Caco-2 (cell line): ENCODE measurements at places on chromosomes 7 and 10.

DNA sequence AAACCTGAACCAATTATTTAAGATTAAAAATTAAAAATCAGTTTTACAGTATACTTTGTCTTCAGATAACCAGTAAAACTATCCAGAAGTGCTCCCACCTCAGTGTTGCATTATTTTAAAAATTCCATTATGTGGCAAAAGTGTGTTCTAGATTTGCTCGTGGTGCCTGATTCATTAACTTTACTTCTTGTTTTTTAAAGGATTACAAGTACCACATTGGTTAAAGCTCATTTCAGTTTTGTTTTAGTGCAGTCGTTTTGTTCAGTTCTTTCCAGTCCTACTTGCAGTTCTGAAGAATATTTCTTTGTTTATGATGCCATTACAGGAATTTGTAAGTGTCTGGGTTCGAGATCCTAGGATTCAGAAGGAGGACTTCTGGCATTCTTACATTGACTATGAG is 69.0 kb downstream of the SNX10 start:
- no peak for DNase-seq

DNA sequence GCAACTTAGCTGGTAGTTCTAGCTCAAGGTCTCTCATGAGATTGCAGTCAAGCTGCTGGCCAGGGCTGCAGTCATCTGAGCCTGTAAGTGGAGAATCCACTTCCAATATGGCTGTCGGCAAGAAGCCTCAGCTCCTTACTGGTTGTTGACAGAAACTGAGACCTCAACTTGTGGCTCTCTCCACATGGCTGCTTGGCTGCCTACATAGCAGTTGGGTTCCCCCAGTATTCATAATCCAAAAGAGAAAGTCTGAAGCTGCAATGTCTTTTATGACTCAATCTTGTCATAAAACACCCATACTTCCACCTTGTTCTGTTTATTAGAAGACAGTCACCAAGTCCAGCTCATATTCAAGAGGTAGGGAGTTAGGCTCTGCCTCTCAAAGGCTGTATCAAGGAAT is 334.9 kb upstream of the KMT2E start:
- no peak for DNase-seq

GRCh38 chr7:128783143-128783861 is 7.7 kb upstream of the OPN1SW start:
- DNase-seq, result no peak

- no peak for DNase-seq
Observed at GRCh38 chr7:99112097-99112496, 31.8 kb downstream of the SMURF1 start.

DNA sequence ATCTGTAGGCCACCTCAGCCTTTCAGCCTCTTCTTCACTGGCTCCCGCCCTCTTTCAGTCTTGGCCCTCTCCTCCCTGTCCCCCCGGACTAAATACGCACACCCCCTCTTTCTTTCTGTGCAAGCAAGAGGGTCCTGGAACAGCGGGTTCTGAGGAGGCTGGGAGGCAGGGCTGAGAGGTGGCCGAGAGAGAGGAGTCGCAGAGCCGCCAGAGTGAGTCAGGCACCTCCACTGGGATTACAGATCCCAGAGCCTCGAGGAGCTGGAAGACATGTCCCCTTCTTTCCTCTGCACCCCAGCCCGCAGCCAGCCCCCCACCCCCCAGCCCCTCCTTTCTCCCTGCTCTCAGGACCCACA is 182 bp downstream of the CCDC136 start:
- DNase-seq, result no peak

- no peak for DNase-seq
Observed at GRCh38 chr10:61052469-61053205, 108.7 kb upstream of the RHOBTB1 start.

DNA sequence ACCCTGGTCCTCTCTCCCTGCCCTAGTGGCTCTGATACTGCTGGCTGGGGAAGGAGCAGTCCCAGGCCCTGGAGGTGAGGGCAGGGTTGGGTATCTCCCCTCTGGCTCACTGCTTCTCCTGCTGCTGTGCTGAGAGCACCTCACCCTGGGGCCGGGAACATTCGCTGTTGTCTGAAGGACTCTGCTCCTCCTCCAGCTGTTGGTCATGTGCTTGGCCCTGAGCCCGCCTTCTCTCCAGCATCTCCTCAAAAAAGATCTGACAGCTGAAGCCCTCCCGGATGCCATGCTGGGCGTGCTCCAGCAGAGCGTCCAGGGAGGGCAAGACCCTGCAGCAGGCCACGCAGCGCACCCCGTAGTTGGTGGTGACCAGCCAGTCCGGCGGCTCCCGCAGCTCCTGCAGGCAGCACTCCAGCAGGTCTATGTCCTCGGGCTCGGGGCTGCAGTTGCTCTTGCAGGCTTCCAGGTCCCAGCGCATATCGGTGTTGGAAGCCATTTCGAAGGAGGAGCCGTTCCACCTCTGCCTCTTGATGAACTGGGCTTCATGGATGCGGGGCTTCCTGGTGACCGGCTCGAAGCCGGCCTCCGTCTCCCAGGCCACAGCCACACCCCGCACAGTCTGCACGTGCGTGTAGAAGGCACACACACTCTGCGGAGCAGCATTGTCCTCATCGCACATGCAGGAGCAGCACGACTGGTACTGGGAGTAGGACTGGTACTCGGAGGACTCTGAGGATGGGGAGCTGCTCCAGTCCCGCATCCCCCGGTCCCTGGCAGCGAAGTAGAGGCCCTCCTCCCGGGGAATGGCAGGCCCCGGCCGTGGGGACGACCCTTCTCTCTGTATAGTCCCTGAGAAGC is 2.1 kb downstream of the FAM170B start:
- DNase-seq, result no peak

GRCh38 chr10:48507933-48508790 is 96.7 kb downstream of the ARHGAP22 start:
- DNase-seq, result no peak

DNA sequence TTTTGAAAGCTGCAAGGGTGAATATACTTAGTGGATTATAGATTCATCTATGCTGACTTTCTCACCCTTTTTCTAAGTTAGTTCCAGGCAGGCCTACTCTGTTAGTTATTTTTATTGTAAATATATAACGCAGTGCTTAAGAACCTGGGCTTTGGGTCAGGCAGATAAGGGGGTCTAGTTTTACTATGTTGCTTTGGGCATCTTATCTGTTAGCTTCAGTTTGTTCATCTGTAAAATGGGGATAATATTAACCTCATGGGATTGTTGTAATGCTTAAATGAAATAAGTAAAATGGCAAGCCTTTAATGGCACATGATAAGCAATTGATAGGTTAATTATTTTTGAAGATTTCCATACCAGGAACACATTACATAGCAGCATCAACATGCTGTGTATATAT is 79.5 kb downstream of the ST7 start:
- DNase-seq, result no peak

GRCh38 chr10:48503293-48503911 is 101.5 kb downstream of the ARHGAP22 start:
- DNase-seq, result no peak

DNA sequence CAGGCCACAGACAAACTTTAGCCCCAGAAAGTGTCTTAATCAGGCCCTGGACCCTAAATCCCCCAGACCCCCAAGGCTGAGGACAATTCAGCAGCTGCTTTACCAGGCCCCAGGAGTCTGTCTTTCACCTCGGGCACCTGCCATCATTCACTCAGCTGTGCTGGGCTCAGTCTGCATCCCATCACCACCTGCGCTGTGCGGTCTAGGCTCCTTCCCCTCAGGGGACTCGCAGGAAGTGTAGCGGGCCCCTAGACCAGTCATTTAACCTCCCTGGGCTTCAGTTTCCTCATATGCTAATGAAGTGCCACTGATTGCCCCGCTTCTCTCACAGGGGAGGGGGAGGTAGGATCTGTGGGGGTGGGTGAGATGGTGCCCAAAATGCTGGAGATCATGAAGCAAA is 76.4 kb upstream of the ZMIZ1 start:
- DNase-seq, result no peak

- DNase-seq, result no peak
Observed at GRCh38 chr7:608954-609353, 89.3 kb upstream of the PDGFA start.

- no peak for DNase-seq
Observed at GRCh38 chr10:124577651-124578050, 116.0 kb downstream of the LHPP start.

GRCh38 chr10:114525368-114525949 is 121.2 kb upstream of the AFAP1L2 start:
- DNase-seq, result no peak

DNA sequence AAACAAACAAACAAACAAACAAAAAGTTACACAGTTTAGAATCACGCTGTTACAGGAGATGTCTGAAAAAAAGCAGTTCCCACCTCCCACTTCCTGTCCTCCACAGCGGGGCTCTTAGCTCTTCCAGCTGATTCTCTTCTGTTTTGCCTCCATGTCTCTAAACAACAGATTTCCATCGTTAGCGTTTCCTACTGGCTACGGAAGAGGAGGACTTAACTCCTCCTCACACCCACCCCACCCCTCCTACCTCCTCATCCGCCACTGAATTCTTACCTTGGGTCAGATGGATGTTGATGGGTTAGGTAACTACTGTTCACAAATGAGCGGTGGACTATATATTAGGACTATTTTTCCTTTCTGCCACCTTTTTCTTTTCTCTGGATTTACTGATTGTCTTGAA is 36.8 kb upstream of the NUB1 start:
- no peak for DNase-seq

DNA sequence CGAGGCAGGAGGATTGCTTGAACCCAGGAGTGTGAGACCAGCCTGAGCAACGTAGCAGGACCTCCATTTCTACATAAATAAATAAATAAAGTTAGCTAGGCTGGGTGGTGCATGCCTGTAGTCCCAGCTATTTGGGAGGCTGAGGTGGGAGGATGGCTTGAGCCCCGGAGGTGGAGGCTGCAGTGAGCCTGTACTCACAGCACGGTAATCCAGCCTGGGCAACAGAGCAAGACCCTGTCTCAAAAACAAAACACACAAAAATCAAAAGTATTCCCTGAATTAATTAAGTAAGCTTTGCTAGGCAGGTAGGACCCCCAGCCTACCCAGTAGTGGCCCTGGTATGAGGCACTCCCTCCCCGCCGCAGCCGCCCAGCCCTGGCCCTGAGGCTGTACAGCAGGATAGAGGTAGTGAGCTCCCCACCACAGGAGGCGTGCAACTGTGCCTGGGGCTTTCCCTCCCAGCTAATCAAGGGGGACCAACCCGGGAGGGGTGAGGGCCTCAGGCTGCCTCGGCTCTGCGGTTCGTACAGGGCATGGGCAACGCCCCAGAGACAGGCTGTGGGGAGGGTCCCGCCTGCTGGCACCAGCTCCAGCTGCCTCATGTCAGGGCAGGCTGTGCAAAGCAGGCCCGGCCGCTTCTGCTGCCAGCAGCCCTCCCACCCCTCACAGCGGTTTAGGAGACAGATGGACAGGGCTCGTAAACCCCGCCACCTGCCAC is 1.0 kb upstream of the CYP2W1 start:
- DNase-seq, result no peak

DNA sequence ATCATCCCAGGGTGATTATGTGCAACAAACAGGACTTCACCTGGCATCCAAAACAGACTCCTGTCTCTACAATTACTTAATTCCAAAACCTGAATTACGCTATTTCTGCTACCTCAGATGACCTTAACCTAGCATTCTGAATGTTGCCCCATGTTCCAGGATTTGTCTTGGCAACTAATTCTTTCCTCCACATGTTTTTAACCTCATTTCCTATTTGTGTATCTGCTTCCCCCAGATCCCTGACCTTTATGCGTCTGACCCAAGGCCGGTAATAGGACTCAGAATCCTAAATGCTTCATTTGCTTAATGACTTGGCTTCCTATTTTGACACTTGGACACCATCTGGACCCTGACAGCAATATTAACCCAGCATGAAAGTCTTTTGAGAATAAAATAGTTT is 8.7 kb upstream of the ING3 start:
- DNase-seq, result no peak

- DNase-seq, result no peak
Observed at GRCh38 chr7:16348251-16348650, 73.1 kb downstream of the CRPPA start.
